ENCODE measurements at places on chromosomes 2 and 18. TPM values are rescaled to one million over a fixed set of nuclear protein-coding genes. Genes with fewer than 3 reads are reported as not detected.

Gene RGPD4
- 0.11 TPM for total RNA-seq

Gene CYP26B1
- 4.4 TPM for total RNA-seq

Gene C2orf42
- 13.6 TPM for total RNA-seq

Gene CCT4
- total RNA-seq: 96.0 TPM

Gene GNAL
- total RNA-seq: 5.1 TPM

Gene FHOD3
- 317 TPM for total RNA-seq

Gene FAHD2A
- total RNA-seq: 39.9 TPM

Gene CCDC74A
- 0.35 TPM for total RNA-seq

Gene KRTCAP3
- total RNA-seq: 0.24 TPM

Gene C2orf92
- 1.2 TPM for total RNA-seq

Gene MTCL1
- 9.0 TPM for total RNA-seq

DNA sequence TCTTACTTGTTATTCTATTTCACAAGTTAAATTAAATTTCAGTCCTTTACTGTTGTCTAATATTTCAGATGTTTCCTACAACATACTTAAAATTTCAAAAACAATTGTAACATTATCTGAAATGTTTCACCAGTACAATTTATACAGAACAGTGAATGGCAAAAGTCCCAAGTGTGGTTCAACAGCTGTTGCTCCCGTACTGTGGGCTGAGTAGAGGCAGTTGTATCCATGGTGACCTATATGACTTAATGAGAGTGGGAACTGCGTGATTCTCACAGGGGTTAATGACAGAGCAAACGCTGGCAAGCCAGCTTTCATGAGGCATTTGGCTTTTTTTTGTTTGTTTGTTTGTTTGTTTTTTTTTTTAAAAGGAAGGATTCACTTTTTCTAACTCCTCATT lies 5.3 kb upstream of the PLCL1 start:
- no peak for DNase-seq

- no peak for DNase-seq
Observed at GRCh38 chr18:23126376-23127056, 8.8 kb upstream of the CABLES1 start.

DNA sequence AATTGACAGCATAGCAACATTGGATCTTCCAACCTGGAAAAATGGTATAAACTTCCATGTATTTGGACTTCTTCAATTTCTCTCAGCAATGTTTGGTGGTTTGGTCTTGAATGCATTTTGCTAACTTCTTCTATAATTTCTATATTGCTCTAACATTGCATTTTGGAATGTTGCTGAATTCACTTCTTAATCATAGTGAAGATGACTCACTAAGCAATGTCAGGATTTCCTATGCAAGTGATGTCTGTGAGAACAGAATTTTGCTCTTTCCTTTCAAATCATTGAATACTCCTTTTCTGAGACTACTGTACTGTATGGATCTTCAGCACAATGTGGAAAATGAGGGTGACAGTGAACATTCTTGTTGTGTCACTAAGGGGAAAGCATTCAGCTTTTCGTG lies 28.9 kb upstream of the CDH19 start:
- DNase-seq: no peak

- no peak for DNase-seq
Observed at GRCh38 chr2:68800027-68800401, 65.4 kb downstream of the ARHGAP25 start.

DNA sequence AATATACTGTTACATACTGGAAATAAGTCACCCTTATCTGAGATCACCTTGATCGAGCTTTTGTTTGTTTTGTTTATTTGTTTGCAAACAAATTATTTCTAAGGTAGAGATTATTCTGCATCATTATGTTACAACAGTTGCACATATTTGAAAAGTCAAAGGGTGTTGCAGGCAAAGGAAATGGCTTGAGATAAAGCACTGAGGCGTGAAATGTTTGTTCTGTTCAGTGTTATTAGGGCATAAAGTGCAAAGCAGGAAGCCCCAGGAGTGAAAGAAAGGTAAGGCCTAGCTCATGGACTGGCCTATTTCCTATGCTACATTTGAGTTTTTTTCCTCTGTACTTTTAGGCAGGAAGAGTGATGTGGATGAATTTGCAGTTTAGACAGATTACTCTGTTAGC lies 1815.6 kb upstream of the LRRTM1 start:
- no peak for DNase-seq

- no peak for DNase-seq
Observed at GRCh38 chr2:231200805-231201474, 2.5 kb downstream of the ARMC9 start.

- no peak for DNase-seq
Observed at GRCh38 chr18:37871561-37871960, 306.0 kb upstream of the CELF4 start.

DNA sequence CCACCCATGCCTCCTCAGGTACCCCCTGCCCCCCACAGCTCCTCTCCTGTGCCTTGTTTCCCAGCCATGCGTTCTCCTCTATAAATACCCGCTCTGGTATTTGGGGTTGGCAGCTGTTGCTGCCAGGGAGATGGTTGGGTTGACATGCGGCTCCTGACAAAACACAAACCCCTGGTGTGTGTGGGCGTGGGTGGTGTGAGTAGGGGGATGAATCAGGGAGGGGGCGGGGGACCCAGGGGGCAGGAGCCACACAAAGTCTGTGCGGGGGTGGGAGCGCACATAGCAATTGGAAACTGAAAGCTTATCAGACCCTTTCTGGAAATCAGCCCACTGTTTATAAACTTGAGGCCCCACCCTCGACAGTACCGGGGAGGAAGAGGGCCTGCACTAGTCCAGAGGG lies 803 bp upstream of the DES start:
- DNase-seq: peak; percentile 67

DNA sequence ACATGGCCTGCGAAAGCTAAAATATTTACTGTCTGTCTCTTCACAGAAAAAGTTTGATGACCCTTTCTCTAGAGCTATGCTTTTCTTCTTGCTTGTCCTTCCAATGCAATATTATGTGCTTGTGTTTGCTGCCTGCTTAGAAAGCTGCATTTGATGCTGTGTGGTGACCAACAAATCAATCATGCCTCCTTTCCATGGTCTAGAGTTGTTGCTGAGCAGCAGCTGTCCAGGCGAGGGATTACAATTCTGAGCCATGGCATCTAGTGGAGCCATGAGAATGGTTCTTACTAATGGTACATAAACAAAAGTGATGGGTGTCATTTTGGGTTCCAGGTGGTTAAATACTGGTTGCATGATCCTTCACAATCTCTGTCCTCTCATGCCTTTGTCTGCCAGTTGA lies 1142.1 kb downstream of the DPP10 start:
- DNase-seq: no peak

DNA sequence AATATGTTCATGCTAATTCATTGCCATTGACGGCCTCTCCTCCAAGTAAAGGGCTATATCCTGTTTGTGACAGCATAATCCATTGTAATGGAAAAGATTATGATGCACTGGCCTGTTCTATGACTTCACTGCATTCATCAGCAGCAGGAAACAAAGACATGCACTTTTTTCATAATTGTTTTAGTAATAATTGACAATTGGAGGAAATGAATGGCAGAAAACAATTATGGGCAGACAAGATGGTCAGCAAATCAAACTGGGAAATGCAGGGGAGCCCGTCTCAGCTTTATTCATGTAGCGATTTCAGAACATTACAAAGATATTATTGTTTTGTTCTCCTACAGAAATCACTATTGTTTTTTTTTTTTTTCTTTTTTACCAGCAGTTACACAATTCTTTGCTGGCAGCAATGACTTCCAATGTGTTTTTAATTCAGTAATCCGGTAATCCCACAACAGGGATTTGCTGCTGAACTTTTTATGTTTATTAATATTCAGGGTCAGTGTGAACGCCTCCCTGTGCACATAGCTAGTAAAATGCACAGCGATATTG lies 33.8 kb upstream of the RASGRP3 start:
- DNase-seq: no peak

GRCh38 chr2:3730646-3731045 lies 27.3 kb downstream of the DCDC2C start:
- DNase-seq: no peak

DNA sequence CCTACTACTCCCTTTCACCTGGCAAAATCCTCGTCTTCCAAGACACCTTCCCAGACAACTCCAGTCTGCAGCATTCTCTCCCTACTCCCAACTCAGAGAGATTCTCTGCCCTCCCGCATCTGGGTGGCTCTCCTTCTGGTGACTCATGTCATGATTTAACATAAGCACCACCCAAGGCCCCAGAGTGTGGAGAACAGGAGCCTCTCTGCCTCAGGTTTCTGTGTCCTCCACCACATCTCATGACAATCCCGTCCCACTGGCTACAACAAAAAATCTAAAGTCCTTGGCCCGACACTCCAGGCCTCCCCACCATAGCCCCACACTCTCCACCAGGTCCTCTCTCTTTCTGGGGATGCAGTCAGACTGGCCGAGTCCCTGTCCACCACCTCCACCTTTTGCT lies 197.1 kb downstream of the BCL11A start:
- no peak for DNase-seq

GRCh38 chr2:36366491-36367120 lies 11.0 kb downstream of the CRIM1 start:
- DNase-seq: no peak

DNA sequence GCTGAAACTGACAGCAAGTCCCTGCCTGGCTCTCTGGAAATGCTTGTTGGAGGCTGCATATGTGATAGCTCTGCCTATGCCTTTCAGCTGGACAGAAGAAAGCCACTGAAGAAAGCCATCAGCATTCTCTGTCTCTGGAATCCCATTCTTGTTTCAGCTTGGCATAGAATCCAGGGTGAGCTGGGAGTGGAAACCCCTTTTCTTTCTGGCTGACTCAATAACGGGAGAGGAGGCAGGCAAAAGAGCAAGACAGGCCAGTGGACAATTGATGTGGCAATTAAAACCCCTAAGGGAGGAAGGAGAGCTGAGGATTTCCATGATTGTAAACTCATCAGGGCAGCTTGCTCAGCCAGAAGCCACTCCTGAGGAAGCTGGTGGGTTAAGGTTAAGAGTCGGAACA lies 208.1 kb downstream of the CLIP4 start:
- DNase-seq: no peak

Data from Right ventricle myocardium superior (tissue), 1 donor.